Fibroblast of gingiva (primary cell): ENCODE measurements at places on chromosomes 6 and 20.

- no peak for DNase-seq
These were observed 78.0 kb upstream of the ELOVL5 start for GRCh38 chr6:53426667-53427270.

DNA sequence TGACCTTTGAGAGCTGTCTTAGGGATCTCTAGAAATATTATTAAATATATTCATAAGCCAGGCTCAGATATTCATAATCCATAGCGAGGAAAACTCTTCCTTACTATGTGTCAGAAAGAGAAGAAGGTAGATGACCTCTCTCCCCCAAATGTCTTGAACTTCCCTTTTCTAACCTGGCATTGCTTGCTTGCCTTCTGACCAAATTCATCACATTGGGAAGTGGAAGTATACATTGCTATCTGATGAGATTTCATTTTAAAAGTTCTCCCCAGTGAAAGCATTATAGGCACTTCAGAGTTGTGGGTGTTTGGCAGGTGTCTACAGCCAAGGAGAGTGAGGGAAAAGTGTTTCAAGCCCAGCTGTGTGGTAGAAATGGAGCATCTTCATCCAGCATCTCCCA, 197.3 kb downstream of the ZFAND3 start:
- DNase-seq, result no peak

DNA sequence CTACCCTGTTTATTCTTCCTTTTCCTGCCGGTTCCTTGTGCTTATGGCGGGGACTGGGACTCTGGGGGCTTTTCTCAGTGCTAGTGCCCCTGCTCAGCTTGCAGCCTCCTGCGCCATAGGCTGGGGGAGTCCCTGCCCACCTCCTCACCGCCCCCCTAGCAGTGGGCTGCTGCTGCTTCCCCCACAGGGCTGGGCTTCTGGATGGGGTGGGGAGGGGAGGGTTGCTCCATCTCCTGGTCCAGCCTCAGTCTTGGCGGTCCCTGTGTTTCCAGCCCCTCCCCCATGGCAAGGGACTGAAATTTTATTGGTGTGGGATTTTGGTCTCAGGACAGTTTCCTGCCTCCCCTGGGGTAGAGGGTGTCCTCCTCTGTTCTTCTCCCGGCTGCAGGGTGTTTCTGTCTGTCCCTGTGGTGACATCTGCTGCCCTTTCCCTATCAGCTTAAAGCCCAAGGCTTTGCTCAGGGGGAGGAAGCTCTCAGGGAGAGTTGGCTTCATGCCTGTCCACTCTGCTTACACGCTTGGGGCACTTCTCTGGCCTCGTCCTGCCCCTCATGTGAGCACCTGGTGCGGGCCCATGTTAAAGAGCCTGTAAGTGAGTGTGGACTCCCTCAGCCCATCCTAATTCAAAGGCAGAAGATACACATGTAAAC, 100.6 kb downstream of the HIVEP1 start:
- DNase-seq, result no peak

GRCh38 chr20:41050361-41051008, 21.9 kb downstream of the TOP1 start:
- peak; percentile 62 for DNase-seq

DNA sequence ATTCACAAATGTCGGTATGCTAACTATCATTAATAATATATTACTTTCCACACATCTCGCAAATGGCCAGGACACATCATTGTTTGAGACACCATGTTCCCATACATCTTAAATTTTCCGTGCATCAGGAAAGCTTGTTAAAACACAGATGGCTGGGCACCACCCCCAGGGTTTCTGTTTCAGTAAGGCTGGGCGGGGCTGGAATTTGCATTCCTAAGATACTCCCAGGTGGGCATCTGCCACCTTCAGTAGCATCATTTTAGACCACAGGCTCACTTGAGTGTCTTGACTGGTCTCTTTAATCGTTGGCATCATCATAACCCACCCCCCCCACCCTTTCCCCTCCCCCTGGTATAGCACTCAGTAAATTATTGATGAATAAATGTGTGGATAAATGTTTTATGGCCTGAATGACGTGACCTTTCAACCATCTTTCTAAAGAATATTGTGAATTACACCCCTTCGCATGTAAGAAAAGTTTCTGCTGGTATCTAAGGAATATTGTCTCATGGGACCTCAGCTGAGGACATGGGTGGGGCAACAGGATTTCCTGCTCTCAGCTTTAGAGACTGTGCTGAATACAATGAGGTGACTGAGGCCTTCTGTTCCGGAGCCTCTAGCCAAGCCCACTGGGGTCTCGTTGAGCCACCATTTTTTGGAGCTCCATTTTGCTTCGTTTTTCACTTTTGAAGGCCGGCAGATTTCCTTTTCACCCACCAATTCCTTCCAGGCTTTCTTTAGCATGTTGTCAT, 124.1 kb upstream of the NEDD9 start:
- DNase-seq, result no peak

GRCh38 chr6:21208796-21209186, 384.8 kb upstream of the SOX4 start:
- DNase-seq, result no peak

- no peak for DNase-seq
These were observed 551.0 kb downstream of the PHF3 start for GRCh38 chr6:64186592-64186991.

GRCh38 chr6:56279331-56280080, 32.1 kb upstream of the COL21A1 start:
- peak; percentile 60 for DNase-seq

DNA sequence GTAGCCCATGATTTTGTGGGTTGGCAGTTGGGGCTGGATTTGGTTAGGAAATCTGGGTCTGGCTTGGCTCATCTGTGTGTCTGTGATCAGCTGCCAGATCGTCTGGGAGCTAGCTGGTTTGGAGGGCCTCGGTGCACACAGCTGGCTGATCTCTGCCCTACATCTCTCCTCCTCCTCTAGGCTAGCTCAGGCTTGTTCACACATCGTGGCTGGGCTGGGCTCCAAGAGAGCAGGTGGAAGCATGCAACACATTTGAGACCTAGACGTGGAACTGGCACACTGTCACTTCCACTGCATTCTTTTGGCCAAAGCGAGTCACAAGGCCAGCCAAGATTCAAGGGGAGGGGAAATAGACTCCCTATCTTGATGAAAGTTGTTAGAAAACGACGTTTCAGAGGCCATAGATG, 15.9 kb downstream of the NDUFAF5 start:
- DNase-seq, result peak; percentile 84

DNA sequence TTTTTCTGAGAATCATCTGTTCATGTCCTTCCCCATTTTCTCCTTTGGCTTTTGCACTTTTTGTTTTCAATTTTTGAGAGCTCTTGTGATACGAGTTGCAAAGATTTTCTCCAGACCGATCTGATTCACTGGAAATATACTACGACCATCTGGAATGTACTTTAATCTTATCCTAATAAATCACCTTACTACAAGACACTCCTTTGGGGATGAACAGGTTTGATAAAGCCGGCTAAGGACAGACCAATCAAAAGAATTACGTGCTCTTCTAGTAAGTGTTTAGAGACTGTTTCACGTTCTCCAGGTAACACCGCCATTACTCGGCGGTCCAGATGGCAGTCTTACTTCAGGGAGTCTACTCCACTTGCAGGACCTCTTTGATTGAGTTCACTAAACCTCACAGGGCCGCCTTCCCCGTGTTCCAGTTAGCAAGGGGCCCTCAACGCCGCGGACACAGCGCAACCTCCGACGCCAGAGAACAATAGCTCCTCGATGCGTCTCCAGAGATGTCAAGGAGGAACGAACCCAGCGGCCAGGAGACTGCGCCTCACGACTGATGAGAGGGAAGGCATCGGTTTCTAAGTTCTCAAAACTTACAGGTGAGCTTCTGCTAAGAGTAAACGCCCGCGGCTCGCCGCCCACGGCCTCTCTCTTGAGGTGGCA, 920 bp upstream of the WTAP start:
- no peak for DNase-seq

DNA sequence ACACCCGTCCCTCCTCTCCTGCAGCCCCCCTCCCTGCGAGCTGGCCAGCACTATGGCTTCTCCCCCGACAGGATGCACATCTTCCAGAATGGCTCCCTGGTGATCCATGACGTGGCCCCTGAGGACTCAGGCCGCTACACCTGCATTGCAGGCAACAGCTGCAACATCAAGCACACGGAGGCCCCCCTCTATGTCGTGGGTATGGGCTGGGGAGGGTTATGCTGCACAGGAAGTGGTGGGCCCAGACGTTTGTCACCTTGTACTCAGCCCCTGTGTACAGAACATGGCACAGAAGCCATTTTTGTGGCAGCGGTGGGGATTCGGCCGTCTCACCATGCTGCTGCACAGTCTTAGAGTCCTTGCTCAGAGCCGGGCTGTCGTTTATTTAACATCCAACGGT, 29.0 kb upstream of the SRF start:
- DNase-seq, result no peak
